Stimulated activated CD8-positive, alpha-beta memory T cell treated with anti-CD3 and anti-CD28 coated beads, Interleukin-7, amount 100 ng/mL, for 1 hour (primary cell): ENCODE measurements at places on chromosomes 5 and 9.

- DNase-seq, result no peak
Observed at GRCh38 chr5:106601620-106602019, 1069.1 kb downstream of the EFNA5 start.

DNA sequence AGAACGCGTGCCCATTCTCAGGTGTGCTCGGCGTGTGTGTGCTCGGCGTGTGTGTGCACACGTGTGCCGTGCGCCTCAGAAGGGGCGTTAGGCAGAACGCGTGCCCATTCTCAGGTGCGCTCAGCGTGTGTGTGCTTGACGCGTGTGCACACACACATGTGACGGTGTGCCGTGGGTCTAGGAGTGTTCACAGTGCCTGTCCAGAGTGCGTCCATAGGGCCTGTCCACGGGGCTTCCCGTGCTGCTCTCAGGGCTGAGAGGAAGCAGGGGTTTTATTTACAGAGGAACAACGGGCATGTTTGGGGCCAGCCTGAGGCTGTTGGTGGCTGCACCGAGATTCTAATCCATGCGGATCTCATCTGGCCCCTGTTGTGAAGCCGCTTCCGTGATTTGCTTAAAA, 14.2 kb upstream of the AHRR start:
- no peak for DNase-seq

GRCh38 chr5:107361945-107362344, 308.8 kb downstream of the EFNA5 start:
- DNase-seq, result no peak

DNA sequence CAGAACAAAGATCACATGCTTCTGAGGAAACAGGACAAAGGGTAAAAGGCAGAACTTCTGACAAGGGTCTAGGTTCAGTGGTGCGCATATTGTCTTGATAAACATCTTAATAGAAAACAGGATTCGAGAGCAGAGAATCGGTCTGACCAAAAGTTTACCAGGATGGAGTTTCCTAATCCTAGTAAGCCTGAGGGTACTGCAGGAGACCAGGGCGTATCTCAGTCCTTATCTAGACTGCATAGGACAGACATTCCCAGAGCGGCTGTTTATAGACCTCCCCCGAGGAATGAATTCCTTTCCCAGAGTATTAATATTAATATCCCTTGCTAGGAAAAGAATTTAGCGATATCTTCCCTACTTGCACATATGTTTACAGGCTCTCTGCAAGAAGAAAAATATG, 32.4 kb upstream of the TNFSF8 start:
- no peak for DNase-seq

DNA sequence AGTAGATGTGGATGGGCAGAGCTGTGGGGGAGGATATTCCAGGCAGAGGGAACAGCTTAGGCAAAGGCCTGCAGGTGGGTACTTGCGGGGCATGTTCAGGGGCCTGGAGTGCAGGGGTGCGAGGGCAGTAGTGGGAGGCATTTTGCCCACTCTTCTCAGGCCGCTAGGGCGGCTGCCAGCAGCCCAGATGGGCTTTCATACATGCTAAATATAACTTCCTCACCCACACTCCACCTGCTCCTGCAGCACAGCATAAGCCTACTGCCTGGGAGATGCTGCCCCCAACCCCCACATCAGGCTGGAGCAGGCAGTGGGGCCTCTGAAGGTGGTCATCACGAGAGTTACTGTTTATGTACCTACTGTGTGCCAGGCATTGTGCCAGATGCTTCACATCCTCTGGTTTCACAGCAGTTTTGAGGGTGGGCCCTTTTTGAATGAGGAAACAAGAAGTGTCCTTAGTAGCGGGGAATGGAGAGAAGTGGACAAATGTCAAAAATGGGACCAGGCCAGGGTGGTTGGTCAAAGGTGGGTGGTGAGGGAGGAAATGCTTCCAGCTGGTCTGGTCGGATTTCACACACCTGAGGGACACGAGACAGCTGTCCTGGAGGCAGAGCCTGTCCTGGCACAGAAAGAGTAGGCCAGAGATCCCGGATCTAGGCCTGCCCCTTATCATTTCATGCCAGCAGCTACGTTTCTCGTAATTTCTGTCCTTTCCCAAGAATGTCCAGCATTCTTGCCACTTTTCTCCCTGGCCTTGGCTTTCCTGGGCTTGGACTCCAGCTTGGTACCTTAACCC, 12.1 kb downstream of the RGS14 start:
- DNase-seq, result no peak

GRCh38 chr5:175653763-175654162, 4.1 kb upstream of the HRH2 start:
- DNase-seq, result no peak

DNA sequence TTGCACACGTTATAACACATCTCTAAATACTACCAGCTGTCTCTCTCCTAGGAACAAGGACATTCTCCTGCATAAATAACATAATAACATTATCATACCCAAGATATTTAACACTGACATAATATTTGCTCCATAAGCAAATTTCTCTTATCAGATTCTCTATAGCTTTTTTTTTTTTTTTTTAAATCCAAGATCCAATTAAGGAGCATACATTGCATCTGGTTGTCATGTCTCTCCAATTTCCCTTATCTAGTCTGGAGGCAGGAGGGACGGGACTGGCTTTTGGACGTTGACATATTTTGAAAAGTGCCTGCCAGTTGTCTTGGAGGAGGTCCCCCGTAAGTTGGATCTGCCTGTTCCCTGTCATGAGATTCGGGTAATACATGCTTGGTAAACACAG, 76.6 kb downstream of the RAPGEF1 start:
- DNase-seq, result no peak
